GM23248 (cell line): ENCODE measurements at places on chromosomes 5 and 9.
A peak's percentile ranks its signal among the peaks of the same experiment; 100 is the strongest.

GRCh38 chr9:4211806-4212205 is 88.1 kb downstream of the GLIS3 start:
- no peak for DNase-seq

GRCh38 chr5:125560476-125561225 is 814.2 kb upstream of the ZNF608 start:
- peak; percentile 51 for DNase-seq

- DNase-seq, result no peak
Observed at GRCh38 chr5:51376509-51376908, 6.7 kb upstream of the ISL1 start.

- no peak for DNase-seq
Observed at GRCh38 chr5:65382582-65382981, 99.1 kb downstream of the ADAMTS6 start.

DNA sequence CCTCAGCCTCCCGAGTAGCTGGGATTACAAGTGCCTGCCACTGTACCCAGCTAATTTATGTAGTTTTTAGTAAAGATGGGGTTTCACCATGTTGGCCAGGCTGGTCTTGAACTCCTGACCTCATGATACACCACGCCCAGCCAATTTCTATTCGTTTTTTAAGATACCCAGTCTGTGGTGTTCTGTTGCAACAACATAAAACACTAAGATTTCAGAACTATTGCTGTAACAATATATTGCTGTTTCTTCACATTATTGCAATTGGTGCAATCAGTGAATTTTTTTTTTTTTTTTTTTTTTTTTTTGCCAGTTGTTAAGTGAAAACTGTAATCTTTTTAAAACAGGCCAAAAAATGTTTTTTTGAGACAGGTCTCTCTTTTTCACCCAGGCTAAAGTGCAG is 9.9 kb downstream of the SRP19 start:
- DNase-seq, result no peak

GRCh38 chr5:14504332-14504727 is 77.3 kb upstream of the OTULINL start:
- no peak for DNase-seq

- no peak for DNase-seq
Observed at GRCh38 chr5:59008816-59009473, 426.1 kb downstream of the RAB3C start.

DNA sequence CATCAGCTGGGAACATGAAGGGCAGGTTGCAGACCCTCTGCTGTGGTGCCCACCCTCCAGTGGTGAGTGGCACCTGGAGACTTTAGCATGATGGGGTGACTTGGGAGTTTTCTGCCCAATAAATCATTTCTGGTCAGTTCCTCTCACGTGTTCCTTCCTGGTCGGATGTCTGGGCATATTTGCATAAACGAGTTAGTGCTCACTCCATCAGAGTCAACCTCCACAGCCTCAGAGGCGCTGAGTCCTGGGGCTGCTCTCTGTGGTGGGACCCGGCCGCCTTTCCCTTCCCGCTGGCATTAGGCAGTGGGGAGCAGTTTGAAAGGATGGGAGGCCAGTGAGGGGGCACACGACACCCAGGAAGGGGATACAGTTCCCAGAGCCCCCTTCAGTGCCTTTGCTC is 114.0 kb upstream of the FCN2 start:
- no peak for DNase-seq
